Kidney epithelial cell (primary cell): ENCODE measurements at places on chromosomes 6 and 20.
A peak's percentile ranks its signal among the peaks of the same experiment; 100 is the strongest.

DNA sequence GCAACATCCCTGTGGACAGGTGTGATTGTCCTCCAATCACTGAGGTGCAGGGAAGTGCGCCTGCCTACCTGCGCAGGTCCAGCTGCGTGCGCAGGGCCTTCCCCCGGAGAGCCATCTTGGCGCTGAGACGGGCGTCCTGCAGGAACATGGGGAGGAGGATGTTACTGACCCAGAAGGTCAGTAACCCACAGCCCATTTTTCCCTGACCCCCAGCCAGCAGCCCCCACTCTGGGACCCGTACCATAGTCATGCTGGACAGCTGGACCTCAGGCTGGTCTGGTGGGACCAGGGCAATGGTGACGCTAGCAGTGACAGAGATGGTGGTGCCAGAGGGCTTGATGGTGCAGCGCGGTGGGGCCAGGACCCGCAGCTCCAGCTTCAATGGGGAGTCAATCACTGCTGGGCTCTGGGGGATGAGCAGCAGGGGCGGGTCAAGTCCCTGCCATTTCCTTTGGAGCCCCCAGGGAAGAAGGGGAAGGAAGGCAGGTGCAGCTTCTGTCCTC lies 9.7 kb downstream of the PLTP start:
- DNase-seq, result no peak

DNA sequence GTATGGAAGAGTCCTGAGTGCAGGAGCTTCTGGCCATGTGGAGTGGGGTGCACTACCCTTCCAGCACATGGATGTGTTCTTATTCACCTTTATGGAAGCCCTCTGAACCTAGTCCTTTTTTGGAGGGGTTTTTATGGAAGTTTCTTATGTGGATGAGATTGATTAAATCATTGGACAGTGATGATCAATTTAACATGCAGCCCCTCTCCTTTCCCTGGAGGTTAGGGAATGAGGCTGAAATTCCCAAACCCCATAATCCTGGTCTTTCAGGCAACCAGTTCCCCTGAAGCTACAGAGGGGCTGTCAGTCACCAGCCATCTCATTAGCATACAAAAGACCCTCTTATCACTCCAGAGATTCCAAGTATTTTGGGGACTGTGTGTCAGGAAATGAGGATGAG lies 183.9 kb upstream of the MAP3K7 start:
- DNase-seq, result no peak

GRCh38 chr6:25883991-25884390 lies 9.9 kb upstream of the SLC17A3 start:
- DNase-seq, result peak; percentile 93

DNA sequence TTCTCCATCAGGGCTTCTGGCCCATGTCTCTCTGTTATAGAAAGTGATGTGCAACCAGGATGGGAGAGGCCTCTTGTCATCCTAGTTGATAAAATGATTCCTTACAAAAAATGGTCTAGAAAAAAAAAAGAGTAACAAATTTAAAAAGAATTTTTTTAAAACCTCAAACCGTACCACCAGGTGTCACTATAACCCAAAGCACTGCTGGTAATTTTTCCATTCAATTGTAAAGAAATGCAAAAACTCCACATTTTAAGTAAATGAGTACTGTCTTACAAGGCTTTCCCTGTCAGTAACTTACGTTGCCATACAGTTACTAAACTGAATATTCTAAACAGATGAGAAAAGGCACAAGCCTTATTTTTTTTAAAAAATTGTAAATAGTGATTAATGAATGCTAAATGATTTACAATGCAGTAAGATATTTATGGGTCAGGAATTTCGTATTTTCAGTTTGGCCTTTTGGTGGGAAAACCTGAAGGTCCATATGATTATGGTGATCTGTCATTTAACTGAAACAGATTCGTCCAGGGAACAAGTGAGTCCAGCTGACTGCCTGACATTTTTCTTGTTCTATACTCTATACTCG lies 95.4 kb downstream of the OGFRL1 start:
- DNase-seq, result no peak

- DNase-seq, result no peak
Measured at GRCh38 chr6:137191236-137191635, 17.8 kb upstream of the IL22RA2 start.

DNA sequence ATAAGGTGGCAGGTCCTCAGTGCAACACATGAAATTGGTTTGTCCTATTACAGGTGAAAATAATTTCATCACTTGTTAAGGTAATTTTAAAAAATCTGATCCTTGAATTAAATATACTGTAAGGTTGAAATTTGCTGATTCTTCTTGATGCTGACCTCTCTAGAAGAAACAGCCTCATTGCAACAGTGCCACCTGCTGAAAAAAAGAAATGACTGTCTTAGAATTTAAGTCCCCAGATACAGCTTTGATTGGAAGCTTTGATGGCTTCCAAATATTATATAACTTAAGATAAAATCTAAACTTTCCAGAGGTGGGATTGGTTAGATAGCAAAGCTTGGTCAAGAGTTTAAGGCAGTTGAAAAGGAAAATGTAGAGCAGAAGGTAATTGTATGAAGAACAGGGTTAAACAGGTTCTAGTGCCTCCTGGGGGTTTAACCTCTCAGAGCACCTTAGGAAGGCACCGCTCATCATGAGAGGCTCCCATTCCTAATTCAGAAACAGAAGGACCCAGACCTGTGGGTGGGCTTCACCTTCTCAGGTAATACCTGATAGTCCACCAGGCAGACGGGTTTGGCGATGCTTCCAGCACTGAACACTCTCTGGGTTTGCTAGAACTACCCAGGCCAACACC lies 401.0 kb downstream of the PAX1 start:
- no peak for DNase-seq

DNA sequence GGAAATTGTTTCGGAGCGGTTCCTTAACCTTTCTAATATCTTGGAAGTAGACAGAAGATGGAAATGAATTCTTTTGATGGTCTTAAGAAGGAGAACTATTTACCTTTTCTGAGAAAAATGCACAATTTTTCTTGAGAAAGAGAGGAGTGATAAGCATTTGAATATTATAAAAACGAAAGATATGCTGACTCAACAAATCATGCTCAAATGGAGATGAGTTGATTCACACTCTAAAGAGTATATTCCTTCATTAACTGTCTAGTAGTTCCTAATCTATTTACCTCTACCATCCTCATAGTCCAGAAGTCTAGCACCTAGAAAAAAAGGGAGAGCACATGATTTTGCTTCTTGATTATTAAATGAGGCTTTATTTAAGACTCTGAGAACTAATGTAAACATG lies 4.1 kb downstream of the TSBP1 start:
- no peak for DNase-seq

DNA sequence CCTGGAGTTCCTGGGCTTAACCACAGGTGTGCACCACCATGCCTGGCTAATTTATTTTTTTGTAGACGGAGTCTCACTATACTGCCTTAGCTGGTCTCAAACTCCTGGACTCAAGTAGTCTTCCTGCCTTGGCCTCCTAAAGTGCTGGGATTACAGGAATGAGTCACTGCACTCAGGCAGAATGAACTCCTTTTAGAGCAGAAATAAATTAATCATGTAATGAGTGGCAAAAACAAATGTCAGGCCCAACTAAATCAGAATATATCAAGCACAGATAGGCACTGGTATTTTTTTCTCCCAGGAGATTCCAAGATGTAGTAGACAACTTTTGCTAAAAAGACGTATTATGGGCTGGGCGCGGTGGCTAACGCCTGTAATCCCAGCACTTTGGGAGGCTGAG lies 2.6 kb downstream of the RPS10 start:
- DNase-seq, result no peak

DNA sequence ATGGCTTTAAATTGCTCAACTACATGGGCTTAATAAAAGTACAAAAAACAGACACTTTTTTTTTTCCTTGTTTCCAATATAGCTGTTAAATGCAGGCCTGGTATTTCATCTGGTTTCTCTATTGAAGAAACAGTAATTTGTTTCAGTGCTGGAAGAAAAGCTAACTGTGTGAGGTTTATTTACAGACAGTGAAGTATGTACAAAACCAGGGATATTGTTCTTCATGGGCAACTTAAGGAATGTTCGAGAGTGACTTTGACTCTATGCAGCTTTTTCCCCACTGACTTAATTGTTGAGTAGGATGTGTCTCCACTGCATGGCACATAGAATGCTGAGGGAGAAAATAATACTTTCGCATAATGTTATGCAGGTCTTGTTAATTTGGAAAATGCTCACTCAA lies 31.0 kb upstream of the PRL start:
- DNase-seq, result no peak

GRCh38 chr6:159700970-159701369 lies 7.9 kb upstream of the SOD2 start:
- DNase-seq, result no peak

GRCh38 chr6:161111261-161111660 lies 119.7 kb downstream of the MAP3K4 start:
- no peak for DNase-seq

DNA sequence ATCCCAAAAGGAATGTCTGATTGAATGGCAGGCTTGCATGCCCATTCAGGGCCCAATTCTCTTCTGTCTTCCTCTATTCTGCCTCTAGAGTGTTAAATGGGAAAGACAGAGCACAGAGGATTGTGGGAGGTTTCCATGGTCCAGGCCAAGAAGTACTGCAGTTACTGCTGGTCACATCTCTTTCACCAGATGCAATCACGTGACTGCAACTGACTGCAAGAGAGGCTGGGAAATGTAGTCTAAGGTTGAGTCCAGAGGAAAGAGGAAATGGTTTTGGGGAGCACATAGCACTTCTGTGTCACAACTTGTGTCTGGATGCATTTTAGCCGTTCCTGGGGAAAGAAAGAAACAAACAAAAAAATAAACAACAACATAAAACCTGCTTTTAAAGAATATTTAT lies 336.4 kb upstream of the BTBD3 start:
- DNase-seq, result no peak

DNA sequence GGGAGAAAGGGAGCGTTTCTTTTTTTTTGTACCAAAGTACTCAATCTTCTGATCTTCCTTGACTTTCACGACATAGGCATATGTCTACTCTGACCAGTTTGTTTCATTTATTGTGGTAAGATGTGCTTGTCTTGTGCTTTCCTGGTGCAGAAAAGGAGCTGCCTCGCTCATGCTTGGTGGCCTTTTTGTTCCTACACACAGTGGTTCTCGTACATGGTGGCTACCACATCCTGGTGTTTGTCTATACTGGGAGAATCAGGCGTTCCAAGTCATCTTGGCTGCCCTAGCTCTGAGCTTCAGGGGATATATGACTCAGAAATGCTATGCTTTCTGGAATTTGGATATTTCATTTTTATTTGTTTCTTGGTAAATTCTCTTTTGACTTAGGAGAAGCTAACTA lies 31.8 kb downstream of the MYB start:
- no peak for DNase-seq

DNA sequence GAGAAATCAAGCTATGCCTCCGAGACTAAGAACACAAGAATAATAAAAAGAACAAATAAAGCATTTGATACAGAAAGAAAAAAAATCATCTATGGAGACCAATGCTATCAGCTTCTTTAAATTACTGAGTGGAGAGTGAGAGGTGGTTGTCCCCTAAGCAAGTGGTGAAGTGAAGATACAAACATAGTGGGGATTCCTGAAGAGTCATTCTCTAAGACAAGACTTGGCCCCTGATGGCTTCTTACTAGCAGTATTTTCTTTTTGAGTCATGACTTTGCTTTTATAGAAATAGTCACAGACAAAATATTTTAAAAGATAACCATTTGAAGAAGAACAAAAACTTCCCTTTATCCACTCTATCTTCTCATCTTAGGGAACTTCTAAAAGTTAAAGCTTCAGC lies 261.4 kb upstream of the PRDM1 start:
- DNase-seq, result no peak
